ENCODE measurements at places on chromosomes 3 and 15.

GRCh38 chr3:121941592-121941991 lies 47.4 kb downstream of the SLC15A2 start:
- no peak for DNase-seq

DNA sequence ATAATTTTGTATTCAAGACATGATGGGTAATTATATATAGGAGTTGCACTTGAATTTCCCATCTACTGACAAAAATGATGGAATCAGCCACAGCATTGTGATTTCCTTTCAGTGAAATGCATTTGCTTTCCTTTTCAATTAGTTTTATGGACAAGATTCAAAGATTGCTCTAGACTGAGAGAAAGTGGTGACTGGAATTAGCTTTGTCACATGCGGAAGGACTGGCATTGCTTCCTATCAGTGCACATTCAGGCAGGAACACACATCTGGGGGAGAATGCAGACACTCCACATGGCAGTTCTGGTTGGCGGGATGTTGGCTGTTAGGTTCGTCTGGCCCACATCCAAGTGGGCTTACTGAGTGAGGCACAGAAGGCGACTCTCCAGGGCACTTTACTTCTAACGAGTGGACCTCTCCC lies 399.3 kb upstream of the RGMA start:
- no peak for DNase-seq

DNA sequence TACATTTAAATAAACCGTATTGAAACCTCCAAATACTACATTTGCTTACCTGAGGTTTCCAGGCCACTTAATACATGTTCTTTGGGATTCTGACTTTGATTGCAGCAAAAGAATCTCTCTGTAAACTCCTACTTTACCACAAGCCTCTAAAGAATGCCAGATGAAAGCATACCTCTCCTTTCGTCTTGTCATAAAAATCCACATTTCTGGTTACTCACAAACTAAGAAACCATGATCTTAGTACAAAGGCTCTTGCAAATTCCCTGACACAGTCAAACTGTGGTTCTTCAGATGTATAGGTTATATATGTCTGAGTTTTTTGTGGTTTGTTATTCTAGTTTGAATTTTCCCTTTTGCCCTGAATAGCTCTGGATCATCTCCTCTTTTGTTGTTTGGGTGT lies 188.4 kb downstream of the RAP2B start:
- DNase-seq, result no peak

DNA sequence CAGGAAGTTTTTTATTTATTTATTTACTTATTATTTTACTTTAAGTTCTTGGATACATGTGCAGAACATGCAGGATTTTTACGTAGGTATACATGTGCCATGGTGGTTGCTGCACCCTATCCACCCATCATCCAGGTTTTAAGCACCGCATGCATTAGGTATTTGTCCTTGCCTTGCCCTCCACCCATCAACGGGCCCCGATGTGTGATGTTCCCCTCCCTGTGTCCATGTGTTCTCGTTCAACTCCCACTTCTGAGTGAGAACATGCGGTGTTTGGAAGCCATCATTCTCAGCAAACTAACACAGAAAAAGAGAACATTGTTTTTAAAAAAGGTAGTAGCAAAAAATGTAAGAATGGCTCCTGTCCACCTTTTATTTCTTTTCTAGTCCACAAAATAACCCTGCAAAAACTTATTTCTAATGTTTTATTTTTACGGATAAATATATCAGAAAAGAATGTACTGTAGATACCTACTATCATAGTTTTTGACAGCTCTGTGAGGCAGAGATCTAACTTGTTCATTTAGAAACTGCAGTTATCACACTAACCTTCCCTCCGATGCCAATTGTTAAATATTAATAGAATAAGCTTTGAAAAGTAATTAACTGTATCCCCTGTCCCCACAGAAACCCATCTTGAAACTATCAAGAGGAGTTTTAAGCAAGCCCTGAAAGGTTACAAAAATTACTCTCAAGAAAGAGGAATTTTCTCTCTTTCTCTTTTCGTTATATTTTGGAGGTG lies 189.2 kb downstream of the LPP start:
- no peak for DNase-seq

DNA sequence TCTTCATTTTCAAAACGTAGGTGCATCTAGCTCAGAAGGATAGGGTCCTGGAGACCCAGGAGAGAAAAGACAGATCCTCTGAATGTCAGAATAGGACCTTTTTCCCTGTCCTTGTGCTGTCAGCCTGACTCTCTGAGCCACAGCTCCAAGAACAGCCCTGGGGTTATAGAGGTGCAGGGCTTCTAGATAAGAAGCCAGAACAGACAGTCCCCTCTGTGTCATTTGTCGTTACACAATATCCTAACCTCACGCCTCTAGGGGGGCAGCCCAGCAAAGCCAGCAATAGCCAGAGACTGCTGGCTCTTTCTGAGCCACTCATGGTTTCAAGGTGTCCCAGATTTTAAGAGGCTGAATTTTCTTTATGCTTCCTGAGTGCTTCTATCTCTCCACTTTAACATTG lies 153.2 kb upstream of the THBS1 start:
- DNase-seq, result no peak

DNA sequence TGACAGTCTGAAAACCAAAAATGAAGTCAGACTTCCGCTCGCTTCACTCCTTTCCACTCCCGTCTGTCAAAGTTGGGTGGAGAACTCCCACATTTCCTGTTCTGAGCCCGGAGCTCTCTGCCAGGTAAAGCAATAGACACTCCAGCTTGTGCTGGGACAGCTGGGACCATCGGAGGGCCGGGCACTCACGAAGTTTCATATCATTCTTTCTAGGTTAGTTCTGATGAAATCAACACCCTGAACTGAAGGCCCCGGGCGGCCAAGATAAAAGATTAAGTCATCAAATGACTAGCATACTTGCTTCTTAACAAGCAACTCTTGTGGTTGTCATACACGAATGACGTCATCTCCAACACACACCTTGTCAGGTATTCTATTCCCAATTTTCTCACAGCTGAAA lies 42.1 kb downstream of the MAGI1 start:
- DNase-seq, result no peak

- peak; percentile 37 for DNase-seq
Observed at GRCh38 chr3:143644370-143645089, 203.7 kb downstream of the SLC9A9 start.

GRCh38 chr3:103006526-103007183 lies 571.8 kb downstream of the ZPLD1 start:
- no peak for DNase-seq

- no peak for DNase-seq
Observed at GRCh38 chr3:140850210-140850955, 91.3 kb upstream of the SLC25A36 start.

DNA sequence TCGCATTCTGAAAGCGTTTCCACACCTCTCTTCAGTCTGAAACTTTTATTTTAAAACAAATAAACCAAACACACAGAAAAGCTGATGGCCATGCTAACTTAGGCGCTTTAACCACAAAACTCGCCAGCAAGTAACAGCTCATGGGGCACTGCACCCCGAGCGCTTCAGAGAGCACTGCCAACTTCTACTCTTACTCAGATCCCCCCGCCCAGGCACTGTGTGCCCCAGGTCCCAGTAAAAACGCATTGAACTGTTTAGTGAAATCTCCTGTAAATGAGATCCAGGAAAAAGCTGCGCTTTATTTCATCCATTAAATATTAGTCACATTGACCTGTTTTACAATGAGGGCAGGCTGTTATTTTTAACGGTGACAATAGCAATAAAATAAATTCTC lies 99.7 kb downstream of the LRIG1 start:
- no peak for DNase-seq

- DNase-seq, result no peak
Observed at GRCh38 chr15:39919411-39919747, 687 bp downstream of the GPR176 start.

GRCh38 chr3:119859728-119860127 lies 77.8 kb downstream of the NR1I2 start:
- DNase-seq, result no peak

DNA sequence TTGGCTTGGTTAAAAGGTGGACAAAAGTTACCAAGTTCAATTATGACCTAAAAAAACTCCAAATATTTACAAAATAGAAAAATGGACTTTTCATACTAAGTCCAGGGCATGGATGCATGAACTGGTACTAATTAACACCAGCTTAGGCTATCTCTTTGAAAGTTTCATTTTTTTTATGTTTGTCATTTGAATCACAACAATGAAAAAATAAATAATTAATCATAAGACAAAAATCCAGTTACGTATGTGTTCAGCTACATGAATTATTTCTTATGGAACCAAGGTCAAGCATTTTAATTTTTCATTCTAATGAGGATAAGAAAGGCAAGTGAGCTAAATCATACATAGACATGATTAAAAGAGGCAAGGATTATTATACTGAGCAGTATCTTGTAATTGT lies 23.7 kb upstream of the STRIT1 start:
- no peak for DNase-seq

DNA sequence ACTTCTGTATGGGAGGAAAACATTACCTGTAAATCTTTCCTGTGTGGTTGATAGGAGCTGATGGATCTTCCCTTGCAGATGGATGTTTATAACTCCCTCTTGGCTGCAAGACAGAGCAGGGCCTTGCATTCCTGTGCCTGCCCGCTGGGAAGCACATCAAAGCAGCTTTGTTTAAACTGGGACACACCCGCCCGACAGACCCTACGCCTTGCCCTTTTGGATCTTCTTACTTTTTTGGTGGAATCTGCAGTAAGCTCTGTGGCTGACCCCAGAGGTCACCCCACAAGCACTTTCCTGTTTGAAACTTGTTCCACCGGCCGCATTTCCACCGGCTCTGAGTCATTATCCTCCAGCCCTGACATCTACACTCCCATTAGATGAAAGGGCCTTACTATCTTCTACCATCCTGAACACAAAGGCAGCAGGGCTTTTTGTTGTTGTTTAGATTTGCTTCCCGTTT lies 244.1 kb upstream of the STT3B start:
- peak; percentile 74 for DNase-seq

DNA sequence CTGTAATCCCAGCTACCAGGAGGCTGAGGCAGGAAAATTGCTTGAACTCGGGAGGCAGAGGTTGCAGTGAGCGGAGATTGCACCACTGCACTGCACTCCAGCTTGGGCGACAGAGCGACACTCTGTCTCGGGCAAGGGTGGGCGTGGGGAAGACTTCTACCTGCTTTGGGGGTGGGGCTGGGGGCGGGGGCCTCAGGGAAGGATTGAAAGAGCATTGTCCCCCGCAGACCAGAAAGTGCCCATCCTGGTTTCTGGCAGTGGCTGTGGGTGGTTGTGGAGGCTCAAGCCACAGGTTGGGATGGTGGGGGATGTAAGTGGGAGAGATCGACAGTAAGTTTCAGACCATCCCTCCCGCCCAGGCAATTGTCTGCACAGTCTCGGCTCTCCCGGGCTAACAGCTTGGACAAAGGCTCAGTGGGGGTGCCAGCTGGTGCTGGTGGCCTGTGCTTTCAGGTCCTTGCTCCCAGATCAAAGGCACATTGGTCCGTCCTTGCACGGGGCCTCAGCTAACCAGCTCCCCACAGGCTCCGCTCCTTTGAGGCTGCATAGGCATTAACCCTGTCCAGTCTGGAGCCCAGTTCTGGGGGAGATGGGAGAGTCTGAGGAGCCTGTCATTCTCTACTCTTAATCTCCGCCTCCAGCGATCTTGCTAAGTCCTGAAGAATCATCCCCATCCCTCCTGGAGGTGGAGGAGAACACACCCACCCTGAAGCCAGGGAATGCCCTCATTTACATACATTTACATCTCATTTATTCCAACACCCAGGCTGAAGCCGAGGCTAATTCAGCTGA lies 8.6 kb downstream of the SCN5A start:
- DNase-seq, result peak; percentile 86

GRCh38 chr15:88389120-88389519 lies 78.1 kb downstream of the MRPL46 start:
- DNase-seq, result no peak

DNA sequence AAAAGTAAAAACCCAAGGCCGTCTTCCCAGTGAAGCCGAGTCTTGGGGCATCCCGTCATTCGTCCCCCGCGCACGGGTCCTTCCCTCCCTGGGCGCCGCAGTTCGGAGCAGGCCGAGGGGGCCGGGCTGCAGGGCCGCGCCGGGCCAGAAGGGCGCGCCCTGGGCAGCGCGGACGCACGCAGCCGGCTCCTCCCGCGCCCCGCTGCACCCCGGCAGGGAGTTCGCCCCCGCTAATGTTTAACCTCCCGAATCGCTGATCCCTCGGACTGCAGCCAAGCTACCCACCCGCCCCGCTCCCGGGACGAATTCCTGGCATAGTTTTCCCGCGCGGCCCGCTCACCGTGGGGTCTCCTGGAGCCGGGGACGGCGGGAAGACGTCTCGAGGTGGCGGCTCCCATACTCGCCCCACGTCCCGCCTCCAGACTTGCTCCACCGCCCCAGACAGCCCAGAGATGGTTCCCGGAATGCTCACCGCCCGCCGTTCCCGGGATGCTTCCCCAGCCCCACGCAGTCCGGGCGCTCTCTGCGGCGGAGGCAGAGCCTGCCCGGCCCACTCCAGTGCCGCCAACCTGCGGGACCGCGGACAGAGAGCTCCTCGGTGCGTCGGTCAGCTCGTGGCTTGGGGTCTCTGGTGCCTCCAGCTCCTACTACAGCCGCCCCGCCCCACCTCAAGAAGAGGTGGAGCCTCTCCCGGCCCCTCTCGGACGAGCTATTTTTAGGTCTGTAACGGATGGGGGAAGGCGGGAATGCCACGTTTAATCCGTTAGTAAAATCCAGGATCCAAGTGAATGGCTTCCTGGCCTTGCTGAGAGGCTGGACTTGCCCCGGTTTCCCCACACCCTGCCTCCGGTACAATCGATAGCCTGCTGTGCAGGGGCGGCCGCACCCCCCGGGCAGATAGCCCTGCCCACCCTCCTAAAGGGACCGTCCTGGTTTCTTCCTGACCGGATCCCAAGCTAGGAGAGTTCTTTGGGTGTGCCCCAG lies at the start of gene DZIP1L:
TSS of gene DZIP1L (minus strand) at position 621 of the 984 bp plus-strand sequence. CDS start 11,637 bp downstream, outside the sequence.
- DNase-seq, result peak; percentile 76

DNA sequence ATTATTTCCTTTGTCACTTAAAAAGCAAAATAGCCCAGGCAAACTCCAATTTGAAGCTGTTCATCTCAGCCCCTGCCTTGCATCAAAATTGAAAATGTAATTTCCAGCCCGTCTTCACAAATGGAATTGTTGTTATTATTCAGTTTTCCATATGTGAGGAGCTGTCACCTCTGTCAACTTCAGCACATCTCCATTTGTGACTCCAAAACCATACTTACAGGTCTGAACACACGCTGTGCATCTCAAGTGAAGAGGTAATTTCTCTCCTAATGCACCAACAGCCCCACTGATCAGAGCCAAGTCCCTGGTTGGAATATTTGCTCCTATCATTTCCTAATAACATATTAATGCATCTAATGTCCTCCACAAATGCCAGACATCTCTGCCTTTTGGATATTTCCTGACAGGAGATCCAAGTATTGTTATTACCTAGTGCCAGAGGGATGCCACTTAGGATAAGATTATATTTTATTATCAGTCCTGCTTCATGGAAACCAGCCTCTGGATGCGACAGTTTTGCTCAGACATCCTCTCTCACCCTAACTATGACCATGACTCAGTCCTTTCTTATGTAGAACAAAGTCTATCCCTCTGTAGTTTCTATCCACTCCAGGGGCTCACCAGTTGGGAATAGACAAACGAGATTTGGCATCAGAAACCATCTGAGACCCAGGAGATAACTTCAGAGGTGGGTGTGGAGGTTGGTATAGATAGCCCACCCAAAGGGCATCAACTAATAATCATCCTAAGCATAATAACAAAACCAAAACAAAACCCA lies 379.8 kb downstream of the VPS13C start:
- no peak for DNase-seq

GRCh38 chr3:60954048-60954447 lies 297.2 kb downstream of the FHIT start:
- no peak for DNase-seq

- no peak for DNase-seq
Observed at GRCh38 chr15:57082054-57082728, 163.7 kb downstream of the TCF12 start.

Measured in neuronal stem cell (in vitro differentiated cells).